ENCODE measurements at places on chromosomes 6 and 20.

DNA sequence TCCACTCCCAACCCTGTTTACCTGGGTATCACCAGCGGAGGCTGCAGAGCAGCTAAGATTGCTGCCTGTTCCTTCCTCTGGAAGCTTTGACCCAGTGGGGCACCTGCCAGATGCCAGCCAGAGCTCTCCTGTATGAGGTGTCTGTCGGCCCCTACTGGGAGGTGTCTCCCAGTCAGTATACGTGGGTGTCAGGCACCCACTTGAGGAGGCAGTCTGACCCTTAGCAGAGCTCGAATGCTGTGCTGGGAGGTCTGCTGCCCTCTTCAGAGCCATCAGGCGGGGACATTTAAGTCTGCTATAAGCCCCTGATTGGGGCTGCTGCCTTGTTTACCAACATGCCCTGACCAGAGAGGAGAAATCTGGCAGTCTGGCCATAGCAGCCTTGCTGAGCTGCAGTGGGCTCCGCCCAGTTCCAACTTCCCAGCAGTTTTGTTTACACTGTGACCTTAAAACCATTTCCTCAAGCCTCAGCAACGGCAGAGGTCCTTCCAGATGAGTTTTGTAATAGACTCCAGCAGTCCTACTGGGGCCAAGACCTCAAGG is 2.8 kb downstream of the RAET1E start:
- DNase-seq: no peak

DNA sequence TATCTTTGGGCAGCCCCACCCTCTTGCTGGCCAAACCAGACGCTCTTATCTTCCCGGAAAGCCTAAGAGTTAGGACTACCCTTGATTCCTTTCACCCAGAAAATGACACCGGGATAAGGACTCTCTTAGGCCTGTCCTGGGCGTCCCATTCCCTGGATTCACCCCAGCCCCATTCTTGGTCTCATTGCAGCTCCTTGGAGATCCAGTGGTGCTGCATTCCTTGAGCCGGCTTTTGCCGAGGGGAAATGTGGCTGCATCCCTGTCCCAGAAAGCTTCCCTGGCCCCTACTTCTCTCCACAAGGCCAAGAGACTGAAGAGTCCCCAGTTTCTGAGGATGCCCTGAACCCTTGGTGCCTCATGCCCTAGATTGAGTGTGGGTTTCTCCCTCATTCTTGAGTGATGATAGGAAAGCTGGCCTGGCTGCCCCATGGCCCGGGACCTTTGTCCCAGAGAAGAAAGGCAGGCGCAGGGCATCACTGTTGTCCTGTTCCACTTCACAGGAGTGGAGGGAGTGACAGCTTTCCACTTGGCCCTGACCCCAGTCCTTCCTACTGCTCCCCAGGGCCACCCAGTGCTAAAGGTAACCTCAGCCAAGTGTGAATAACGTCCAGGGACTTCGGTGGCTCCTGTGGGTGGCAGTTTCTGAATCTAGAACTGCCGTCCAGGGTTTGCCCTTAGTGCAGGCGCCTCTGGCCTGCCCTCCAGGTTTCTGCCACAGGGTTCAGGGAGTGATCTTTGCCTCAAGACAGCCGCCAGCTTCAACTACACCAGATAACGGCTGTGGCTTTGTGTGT is 42.7 kb upstream of the MYL9 start:
- no peak for DNase-seq

DNA sequence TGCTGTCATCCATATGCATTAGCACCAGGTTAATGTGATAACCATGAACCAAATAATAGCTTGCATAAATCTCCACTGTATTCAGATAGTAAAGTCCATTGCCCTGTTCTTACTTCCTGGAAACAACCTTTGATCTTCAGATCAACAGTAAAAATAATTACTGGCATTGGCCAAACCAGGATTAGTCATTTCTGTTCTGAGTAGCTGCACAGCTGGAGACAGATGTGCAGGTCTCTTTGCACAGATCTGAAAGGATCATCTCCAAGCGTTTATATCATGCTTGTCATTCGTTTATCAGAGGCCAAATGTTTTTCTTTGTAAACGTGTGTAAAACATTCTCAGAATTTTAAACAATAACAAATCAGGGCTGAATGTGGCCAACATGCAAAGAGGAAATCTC is 134.4 kb upstream of the HMGCLL1 start:
- DNase-seq: no peak

- no peak for DNase-seq
These were observed 129.1 kb downstream of the SASH1 start for GRCh38 chr6:148471624-148472159.

DNA sequence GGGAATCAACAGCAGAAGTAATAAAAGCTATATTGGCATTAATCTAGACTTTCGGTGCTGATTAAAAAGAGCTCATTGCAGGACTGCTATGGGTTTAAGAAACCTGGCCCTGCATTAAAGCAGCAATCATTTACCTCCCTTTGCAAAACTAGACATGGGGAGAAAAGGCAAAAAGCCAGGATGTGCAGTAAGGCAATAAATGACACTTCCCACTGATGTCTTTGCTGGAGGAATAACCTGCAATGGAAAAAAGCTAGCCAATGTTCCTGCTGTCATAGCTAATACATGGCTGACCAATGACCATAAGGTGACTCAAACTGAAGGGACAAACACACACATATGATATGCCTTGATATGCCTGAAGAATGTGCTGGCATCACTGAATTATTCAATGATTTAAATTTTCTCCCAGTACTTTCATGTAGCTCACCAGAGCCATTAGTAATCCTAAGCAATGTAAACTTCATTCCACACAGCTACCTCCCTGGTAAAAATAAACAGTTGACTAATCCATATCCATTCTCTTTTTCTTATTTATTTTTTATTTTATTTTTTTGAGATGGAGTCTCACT is 8.7 kb downstream of the DNAAF9 start:
- DNase-seq: no peak

GRCh38 chr6:13848522-13849150 is 34.3 kb upstream of the MCUR1 start:
- no peak for DNase-seq

- no peak for DNase-seq
These were observed 140.7 kb upstream of the MCHR2 start for GRCh38 chr6:100134703-100135102.

DNA sequence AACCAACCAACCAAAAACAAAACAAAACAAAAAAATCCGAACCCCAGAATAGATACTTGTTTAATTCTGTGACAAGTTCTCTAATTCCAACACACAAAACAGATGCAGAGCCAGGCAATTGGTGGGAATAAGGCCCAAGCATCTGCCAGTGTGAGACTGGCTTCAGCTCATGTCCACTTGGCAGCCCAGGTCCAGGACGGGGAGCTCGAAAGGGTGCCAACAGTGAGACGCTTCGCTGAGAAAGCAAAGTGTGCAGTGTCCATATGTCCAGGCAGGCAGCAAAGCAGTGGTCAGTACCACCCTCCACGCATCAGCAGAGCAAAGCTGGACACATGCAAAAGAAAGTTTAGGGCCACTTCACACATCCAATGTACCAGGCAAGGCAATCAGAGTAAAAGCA is 102.9 kb downstream of the RALGAPA2 start:
- no peak for DNase-seq

DNA sequence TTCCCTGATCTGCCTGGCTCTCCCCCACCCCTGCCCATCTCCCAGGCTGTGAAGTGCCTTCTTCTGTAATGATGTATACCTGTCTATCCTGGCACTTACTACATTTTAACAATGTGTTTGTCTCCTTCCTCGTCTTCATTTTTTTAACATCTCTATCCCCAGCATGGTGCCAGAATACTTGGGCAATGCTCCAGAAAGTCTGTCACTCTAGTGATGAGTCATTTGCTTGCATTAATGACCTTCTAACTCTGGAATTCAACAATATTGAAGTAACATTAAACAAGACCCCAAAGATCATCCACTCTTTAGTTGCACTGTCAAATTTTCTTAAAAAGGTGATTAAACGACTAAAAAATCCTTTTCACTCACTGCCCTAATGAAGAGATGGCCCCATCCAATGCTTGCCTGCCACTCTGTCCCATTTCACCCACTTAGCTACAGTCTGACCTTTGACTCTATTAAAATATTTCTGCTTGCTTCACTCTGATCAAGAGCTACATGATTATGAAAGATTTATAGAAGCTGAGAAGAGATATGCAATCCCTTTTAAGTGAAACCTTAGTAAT is 7.7 kb upstream of the KLHL31 start:
- no peak for DNase-seq

DNA sequence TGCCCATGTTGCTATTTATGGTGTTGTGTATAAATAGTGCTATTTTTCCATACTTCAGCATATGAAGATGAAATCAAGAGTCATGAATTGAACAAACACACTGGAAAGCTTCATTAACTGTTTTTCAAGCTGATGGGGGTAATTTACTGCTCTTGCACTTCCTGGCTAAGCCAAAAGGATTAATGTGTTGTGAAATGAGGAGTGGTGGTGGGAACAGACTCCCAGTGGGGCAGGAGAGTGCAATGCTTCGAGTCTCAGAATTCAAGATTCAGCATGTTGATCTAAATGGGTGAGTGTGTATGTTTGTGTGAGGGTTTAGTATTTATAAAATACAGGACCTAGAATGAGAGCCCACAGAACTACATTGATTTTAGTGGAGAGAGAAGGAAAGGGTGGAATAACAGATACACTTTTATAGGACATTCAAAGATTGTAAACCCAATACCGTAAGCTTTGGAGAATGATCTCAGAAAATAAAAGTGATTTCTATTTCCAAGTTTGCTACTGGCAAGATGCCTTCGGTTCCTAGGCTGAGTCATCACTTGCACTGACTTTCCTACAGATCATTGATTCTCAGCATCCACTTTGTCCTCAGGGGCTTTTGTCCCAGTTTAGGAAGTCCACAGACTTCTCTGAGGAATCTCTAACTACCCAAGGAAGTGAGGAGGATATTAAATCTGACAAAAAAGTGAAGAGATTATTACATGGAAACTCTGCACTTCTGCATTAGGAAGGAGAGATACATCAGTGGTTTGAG is 303.6 kb downstream of the TRDN start:
- DNase-seq: no peak

GRCh38 chr6:136173519-136174507 is 76.3 kb downstream of the MTFR2 start:
- DNase-seq: peak; percentile 60

- no peak for DNase-seq
These were observed 29.9 kb downstream of the COX4I2 start for GRCh38 chr20:31667315-31668285.

- no peak for DNase-seq
These were observed 2.7 kb upstream of the RBM24 start for GRCh38 chr6:17278289-17279063.

DNA sequence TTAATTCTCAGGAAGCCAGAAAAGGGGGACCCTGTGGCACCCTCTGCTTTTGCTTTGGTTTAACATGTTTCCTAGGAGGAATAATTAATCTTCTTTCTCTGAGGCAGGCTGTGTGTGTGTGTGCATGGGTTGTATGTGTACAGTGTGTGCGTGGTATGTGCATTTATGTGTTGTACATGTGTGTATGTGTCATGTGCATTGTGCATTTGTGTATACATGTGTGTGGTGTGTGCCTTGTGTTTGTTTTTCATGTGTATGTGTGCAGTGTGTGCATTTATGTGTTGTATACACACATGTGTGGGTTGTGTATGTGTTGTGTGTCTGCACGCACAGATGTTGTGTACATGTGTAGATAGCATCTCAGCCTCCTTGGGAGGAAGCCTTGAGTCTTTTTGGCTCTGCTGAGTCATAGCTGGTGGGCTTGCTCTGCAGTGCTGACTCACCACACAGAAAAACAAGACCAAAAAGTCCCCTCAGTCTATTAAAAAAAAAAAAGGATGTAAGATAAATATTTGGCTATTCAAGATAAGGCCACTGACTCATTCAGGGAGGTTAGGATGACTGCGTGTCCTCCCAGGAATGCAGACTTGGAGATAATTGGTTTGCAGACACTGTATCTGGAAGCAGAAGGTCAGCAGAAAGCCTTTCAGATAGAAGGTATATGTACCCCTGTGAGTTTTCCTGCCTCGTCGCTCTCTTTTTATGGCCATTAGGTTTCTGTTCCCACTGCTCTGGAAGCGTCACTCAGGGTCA is 58.6 kb downstream of the SYNJ2 start:
- DNase-seq: peak; percentile 52

DNA sequence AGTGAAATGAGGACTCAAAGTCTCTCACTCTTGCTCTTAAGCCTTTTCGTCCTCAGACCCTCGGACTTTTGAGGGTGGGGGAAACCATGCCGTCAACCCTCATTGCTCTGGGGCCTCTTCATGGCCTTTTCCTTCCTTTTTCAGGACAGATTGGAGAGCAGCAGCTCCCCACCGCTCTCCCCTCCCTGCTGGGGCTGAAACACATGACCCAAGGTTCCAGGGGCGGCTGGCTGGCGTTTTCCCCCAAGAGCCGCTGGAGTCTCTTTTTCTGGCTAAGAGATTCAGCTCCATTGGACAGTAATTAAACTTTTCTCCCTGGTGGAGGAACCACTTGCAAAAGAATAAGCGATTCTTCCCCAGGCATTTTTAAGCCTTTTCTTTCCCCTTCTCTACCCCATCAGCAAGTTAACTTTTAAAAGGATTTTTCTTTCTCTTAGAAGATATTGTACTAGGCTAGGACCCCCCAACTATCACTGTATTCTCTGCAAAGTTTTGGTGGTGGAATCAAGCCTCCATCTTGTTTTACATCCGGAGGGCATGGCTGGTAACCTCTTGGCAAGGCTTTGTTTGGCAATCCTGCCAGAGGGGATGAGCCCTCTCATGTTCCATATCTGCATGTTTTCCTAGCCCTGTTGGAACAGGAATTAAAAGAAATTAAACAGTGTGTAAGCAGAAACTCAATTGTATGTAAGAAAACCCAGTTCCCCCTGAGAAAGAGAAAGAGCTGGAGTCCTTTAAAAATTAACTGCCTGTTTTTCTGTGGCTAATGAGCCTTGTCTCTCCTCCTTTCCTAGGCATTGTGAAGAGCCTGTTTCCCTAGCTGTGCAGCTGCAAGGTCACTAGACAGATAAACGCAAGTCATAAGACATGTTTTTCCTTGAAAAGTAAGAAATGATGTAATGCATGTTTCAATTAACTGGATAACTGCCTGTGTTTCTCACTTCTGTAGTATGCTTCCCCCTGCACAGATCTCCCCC is 100.8 kb upstream of the GPR6 start:
- no peak for DNase-seq

DNA sequence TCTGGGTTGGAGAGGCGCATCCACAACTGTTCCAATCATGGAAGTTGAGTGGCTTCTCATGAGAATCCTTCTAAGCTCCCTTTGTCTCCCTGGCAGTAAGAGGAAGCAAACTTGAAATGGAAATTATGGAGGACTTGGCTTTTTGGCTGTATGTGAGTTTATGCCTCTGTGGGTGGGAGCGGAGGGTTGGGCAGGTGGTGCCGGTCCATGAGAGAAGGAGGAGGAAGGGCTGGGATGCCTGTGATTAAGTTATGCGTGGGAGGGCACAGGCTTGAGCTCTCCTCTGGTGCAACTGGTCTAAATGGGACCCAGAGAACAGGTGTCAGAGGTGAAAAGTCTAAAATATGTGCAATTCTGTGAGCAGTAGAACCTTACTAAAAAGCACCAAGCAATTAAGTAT is 2.2 kb downstream of the PHACTR3 start:
- DNase-seq: no peak

- DNase-seq: no peak
These were observed 466.9 kb downstream of the CD83 start for GRCh38 chr6:14584450-14584849.

DNA sequence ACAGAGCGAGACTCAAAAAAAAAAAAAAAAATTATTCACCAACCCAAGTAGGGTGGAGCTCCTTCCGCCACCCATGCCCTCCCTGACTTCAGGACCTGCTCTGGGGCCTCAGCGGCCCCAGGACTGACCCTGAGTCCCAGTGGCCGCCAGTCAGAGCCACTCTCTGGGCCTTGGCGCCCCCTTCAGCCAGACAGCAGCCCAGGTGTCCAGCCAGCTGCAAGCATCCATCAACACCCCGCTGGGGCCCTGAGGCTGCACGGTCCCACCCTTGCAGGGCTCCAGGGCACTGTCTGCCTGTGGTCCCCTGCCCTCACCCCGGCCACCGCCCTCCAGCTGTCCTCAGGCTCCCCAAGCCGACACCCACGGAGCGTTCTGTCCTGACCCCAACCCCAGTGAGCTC is 11.4 kb upstream of the KCNQ2 start:
- DNase-seq: peak; percentile 78
